ENCODE measurements at places on chromosomes 5 and 9. TPM values are rescaled to one million over a fixed set of nuclear protein-coding genes. Genes with fewer than 3 reads are reported as not detected.
A peak's percentile ranks its signal among the peaks of the same experiment; 100 is the strongest.

GRCh38 chr9:107638521-107639310 lies 149.1 kb upstream of the KLF4 start:
- DNase-seq: no peak
- H3K4me1 ChIP-seq: peaks cover 15% of the 10 kb centered on the region
- no peaks in the 10 kb centered on the region for H3K27me3 ChIP-seq
- peak overlapping the region; percentile 69 for H3K4me3 ChIP-seq
- no peaks in the 10 kb centered on the region for H3K36me3 ChIP-seq
- peak overlapping the region; percentile 92 for H3K27ac ChIP-seq

DNA sequence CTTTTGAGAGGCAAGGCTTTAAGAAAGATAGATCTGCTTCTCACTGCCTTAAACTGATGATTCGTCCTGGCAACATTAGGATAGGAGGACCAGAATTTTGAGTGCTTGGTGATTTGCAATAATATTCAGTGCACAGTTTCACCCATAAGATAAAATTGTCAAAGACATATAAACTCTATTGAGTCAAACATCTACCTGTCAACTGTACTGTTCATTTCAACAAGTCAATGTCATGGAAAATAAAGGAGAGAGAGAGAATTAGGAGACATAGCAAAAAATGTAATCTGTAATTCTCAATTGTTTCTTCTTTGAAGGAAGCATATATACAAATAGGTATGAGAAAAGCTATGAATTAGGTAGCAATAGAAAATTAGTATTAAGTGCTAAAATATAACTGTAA lies 237.2 kb downstream of the CDH12 start:
- H3K4me3 ChIP-seq: no peak overlapping the region
- no peaks in the 10 kb centered on the region for H3K36me3 ChIP-seq
- no peaks in the 10 kb centered on the region for H3K27me3 ChIP-seq
- no peak for DNase-seq

DNA sequence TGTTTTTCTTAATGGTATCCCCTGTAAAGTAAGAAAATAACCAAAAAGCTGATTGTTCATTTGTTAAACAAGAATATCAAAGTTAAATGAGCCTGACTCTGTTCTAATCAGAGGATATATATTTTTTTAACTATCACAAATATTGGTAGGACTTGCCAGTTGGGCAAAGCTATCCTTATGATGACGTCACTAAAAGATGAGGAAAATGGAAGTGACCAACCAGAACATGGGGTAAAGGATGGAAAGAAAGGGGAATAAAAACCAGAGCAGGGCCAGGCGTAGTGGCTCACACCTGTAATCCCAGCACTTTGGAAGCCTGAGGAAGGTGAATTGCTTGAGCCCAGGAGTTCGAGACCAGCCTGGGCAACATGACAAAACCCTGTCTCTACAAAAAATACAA lies 811.6 kb upstream of the DMAC1 start:
- DNase-seq: no peak
- no peaks in the 10 kb centered on the region for H3K4me1 ChIP-seq
- no peaks in the 10 kb centered on the region for H3K36me3 ChIP-seq
- H3K27ac ChIP-seq: no peak overlapping the region
- H3K27me3 ChIP-seq: no peaks in the 10 kb centered on the region
- no peak overlapping the region for H3K4me3 ChIP-seq

GRCh38 chr9:113370806-113371325 lies 5.9 kb downstream of the HDHD3 start:
- no peak overlapping the region for H3K4me3 ChIP-seq
- H3K36me3 ChIP-seq: peaks cover 12% of the 10 kb centered on the region
- H3K27ac ChIP-seq: no peak overlapping the region
- no peak for DNase-seq

Gene IRGM
- total RNA-seq: not detected

- H3K4me3 ChIP-seq: no peak overlapping the region
- peaks cover 5% of the 10 kb centered on the region for H3K4me1 ChIP-seq
- H3K36me3 ChIP-seq: peaks cover 23% of the 10 kb centered on the region
These were observed 107.4 kb downstream of the SCAMP1 start for GRCh38 chr5:78467752-78468357.

DNA sequence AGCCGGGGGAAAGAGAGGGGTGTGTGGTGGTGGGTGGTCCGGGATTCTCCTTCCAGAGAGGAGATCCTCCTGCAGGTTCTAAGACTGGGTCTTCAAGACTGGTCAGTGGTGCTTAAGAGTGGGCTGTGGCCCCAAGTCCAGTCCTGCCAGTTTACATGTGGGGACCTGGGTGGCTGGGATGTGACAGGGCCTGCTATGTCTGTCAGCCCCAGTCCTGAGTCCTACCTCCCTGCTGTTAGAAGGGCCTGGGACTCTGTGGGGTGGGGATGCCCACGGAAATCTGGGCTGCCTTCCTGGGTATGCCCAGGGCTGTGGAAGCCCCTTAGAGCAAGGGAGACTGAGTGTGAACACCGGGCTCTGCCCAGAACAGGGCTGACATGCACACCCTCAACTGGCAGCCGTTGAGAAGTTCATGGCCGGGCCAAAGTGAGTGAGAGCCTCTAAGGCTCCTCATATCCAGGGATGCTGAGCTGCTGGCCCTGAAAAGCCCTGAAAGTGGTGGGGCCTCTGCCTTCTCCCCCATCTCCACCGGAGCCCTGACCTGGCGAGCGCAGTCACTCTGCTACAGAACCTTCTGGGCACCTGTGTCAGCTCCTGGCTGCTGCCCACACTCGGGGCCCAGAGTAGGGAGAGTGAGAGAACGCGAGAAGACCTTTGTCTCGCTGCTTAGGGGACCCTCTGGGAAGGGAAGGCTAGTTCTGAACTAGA lies 1.7 kb downstream of the PHF2 start:
- no peak for DNase-seq
- peaks cover 20% of the 10 kb centered on the region for H3K4me1 ChIP-seq
- H3K4me3 ChIP-seq: peak overlapping the region; percentile 74
- peak overlapping the region; percentile 89 for H3K27ac ChIP-seq

DNA sequence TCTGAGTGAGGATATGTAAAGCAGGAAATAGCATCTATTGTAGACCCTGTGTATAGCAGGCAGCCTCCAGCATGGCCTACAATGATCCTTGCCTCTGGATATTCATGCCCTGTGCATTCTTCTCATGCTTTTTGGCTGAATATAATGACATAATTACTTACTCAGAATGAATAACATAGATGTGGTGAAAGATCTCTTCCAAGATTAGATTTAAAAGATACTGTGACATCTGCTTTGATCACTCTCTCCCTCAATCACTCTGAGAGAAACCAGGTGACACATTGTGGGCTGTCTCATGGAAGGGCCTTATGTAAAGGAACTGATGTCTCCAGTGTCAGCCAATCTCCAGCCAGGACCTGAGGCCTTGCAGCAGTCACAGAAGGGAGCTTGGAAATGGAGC lies 376.7 kb downstream of the DNAH5 start:
- peak; percentile 21 for DNase-seq
- no peak overlapping the region for H3K4me3 ChIP-seq
- peak overlapping the region; percentile 54 for H3K27ac ChIP-seq
- H3K36me3 ChIP-seq: no peaks in the 10 kb centered on the region
- no peaks in the 10 kb centered on the region for H3K27me3 ChIP-seq
- peaks cover 9% of the 10 kb centered on the region for H3K4me1 ChIP-seq

GRCh38 chr5:83503662-83504061 lies 32.1 kb downstream of the VCAN start:
- no peak overlapping the region for H3K4me3 ChIP-seq
- H3K27me3 ChIP-seq: no peaks in the 10 kb centered on the region
- peak; percentile 21 for DNase-seq
- H3K4me1 ChIP-seq: peaks cover 1% of the 10 kb centered on the region
- H3K36me3 ChIP-seq: peaks cover 6% of the 10 kb centered on the region
- H3K27ac ChIP-seq: no peak overlapping the region

DNA sequence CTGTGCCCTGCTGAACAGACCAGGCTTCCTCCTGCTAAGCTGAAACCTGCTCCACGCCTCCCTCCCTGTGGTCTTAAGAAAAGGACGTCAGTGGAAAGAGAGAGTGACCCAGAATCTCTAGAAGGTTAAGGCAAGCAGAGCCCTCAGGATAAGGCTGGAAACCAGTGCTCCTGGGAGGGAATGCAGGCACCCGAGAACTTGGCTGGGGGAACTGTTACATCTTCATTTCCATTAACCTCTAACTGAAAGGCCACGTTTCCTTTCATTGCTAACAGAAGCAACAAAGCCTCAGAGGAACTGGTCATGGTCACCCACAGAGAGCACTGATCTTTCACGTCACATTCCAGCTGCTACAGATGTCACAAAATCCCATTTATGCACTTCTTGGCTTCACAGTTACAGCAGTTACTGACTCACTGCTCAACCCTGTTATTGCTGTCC lies 26.1 kb upstream of the AKNA start:
- H3K4me3 ChIP-seq: no peak overlapping the region
- H3K27me3 ChIP-seq: no peaks in the 10 kb centered on the region
- no peak for DNase-seq
- peaks cover 6% of the 10 kb centered on the region for H3K4me1 ChIP-seq
- H3K36me3 ChIP-seq: peaks cover 7% of the 10 kb centered on the region

Gene LARP1
- 340 TPM for total RNA-seq

- peak overlapping the region; percentile 89 for H3K27ac ChIP-seq
- peaks cover 39% of the 10 kb centered on the region for H3K4me1 ChIP-seq
- DNase-seq: no peak
- peak overlapping the region; percentile 91 for H3K4me3 ChIP-seq
These were observed 517 bp upstream of the EXOSC2 start for GRCh38 chr9:130693101-130693425.

GRCh38 chr5:31218978-31219377 lies 25.5 kb downstream of the CDH6 start:
- H3K4me1 ChIP-seq: no peaks in the 10 kb centered on the region
- no peak overlapping the region for H3K4me3 ChIP-seq
- no peaks in the 10 kb centered on the region for H3K36me3 ChIP-seq
- DNase-seq: no peak

GRCh38 chr9:17719053-17719452 lies 140.2 kb downstream of the SH3GL2 start:
- H3K27me3 ChIP-seq: peaks cover 9% of the 10 kb centered on the region
- DNase-seq: no peak
- H3K4me1 ChIP-seq: no peaks in the 10 kb centered on the region
- H3K4me3 ChIP-seq: no peak overlapping the region

DNA sequence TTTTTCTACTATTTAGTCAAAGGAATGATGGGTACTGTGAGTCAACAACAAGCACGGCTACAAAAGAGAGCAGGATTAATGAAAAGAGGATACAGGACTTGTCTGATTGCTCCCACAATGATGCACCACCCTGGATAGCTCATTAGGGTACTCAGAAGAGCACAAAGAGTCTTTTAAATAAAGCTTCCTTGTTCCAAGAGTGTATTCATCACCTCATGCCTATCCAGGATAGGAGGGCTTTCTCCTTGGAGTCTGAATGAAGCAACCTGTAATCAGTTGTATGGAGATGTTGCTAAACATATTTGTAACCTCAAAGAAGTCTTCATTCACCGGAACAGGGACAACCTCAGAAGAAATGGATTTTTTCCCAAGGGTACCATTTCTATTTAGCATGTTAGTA lies 219.5 kb upstream of the TMEM161B start:
- peaks cover 71% of the 10 kb centered on the region for H3K27me3 ChIP-seq
- no peaks in the 10 kb centered on the region for H3K36me3 ChIP-seq
- H3K4me1 ChIP-seq: no peaks in the 10 kb centered on the region

- no peak overlapping the region for H3K27ac ChIP-seq
- no peak for DNase-seq
- H3K4me3 ChIP-seq: no peak overlapping the region
- H3K4me1 ChIP-seq: peaks cover 28% of the 10 kb centered on the region
These were observed 58.7 kb upstream of the PAPPA start for GRCh38 chr9:116094846-116095245.

DNA sequence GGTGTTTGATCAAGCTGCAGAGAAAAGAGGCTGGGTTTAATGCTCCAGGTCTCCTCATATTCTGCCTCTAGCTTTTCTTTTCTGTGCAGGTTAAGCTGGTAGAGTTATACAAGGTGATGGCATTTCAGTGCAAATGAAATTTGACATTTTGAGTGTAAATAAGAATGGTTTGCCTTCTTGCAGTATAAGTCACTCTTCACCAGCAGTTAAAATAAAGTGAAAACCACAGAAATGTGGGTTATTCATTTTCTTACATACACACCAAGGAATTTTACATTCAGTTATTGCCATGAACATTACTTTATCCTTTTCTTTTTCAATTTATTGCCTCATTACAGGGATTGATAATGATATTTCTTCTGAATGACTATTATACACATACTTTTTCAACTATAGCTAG lies 337.5 kb upstream of the PCSK5 start:
- H3K36me3 ChIP-seq: no peaks in the 10 kb centered on the region
- H3K27me3 ChIP-seq: no peaks in the 10 kb centered on the region
- DNase-seq: no peak
- H3K27ac ChIP-seq: no peak overlapping the region
- no peaks in the 10 kb centered on the region for H3K4me1 ChIP-seq

GRCh38 chr9:127163409-127163808 lies 41.0 kb upstream of the ANGPTL2 start:
- no peak overlapping the region for H3K4me3 ChIP-seq
- H3K27ac ChIP-seq: no peak overlapping the region
- H3K27me3 ChIP-seq: no peaks in the 10 kb centered on the region
- H3K4me1 ChIP-seq: peaks cover 38% of the 10 kb centered on the region

DNA sequence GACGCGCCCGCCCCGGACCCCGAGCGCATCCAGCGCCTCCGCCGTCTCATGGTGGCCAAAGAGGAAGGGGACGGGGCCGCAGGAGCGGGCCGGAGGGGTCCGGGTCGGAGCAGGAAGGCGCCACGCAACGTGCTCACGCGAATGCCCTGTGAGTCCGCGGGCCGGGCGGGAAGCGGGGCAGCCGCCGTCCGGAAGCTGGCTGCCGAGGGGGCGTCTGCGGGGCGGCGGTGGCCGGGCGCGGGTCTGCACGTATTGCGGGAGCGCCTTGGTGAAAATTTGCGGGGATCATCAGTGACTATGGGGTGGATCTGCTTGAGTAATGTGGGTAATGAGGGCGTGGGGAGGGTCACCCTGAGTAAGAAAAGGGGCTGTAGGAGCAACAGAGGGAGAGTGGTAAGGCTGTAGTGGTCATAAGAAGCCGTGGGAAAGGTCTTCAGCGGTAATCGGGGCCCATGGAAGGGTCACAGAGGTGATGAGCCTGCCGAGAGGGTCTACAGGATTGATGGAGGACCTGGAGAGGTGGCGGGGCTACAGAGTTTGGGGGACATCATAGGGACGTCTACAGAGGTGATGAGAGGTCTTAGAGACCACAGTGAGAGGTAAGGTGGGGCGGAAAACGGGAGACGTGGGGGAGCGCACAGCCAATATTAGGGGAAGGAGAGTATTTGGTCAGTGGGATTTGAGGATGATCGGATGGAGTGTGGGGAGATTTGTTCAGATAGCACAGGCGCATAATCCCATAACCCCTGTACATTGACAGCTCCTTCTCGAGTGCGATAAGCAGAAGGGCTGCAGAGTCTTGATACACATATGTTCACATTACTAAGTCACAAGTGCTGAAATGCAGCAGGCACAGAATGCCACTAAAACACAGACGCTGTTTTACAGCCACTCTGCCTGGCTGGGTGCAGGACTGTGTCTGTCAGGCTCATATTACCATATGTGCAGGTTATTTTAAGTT lies 819 bp downstream of the LSM11 start:
- no peaks in the 10 kb centered on the region for H3K27me3 ChIP-seq
- H3K36me3 ChIP-seq: peaks cover 11% of the 10 kb centered on the region
- DNase-seq: peak; percentile 23
- peak overlapping the region; percentile 78 for H3K4me3 ChIP-seq
- peaks cover 27% of the 10 kb centered on the region for H3K4me1 ChIP-seq

Gene GABRB2
- not detected for total RNA-seq

All from MCF 10A (cell line).